SW 1271 (cell line): ENCODE measurements at places on chromosomes 1 and 21.

GRCh38 chr1:160009801-160010200, 22.0 kb downstream of the PIGM start:
- DNase-seq, result no peak

- DNase-seq, result no peak
These were observed 53.2 kb downstream of the OPTC start for GRCh38 chr1:203547147-203547546.

DNA sequence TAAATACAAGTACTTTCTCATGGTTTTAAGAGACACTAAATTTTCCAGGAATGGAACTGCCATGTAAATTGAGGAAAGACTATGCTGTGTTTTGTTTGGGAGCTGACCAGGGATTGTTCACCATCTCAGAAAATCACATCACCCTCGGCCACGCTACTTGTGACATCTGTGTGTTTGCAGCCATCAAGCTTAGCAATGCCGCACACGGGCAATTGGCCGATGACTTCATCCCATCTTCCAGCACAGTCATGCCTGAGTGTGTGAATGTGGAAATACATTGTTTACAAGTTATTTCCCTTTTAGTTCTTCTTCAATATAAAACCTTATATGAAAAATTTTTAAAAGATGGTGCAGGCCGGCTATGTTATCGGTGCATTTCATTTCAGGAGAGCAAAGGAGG, 121.6 kb downstream of the GLIS1 start:
- no peak for DNase-seq

- no peak for DNase-seq
These were observed 94.8 kb downstream of the TGFBR3 start for GRCh38 chr1:91791103-91791502.

- no peak for DNase-seq
These were observed 29.9 kb downstream of the GIPC2 start for GRCh38 chr1:78075621-78076020.

- DNase-seq, result peak; percentile 2
These were observed 78.9 kb downstream of the CLEC20A start for GRCh38 chr1:178417858-178418257.

DNA sequence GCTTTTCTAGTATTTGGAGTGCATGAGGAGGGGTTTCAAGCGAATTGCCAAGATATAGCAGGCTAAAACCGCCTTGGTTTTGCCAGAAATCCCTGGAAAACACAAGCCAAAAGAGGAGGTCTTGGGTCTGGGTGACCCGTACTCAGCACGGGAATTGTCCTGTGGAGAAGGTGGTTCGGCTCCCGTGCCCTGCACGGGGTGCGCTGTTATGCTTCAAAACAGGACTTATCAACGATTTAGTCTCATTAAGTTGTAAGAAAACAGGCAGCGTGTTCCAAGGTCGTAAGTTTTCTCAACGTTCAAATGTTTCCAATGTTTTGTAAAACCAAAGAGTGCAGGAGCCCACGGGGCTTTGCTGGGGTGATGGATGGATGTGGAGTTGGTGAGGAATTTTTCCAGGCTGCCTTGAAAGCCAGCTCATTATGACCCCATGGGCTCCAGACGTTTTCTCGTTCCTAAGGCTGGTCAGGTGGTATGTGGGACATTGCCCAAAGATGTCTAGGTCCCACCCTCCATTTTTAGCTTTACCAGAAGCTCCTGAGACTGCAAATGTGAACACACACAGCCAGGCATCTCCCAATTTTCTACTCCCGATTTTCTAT, 75.4 kb upstream of the CLDN14 start:
- no peak for DNase-seq

- no peak for DNase-seq
These were observed 57.2 kb upstream of the TTC34 start for GRCh38 chr1:2858676-2859075.

- DNase-seq, result no peak
These were observed 23.9 kb upstream of the SPATA6 start for GRCh38 chr1:48495911-48496310.

DNA sequence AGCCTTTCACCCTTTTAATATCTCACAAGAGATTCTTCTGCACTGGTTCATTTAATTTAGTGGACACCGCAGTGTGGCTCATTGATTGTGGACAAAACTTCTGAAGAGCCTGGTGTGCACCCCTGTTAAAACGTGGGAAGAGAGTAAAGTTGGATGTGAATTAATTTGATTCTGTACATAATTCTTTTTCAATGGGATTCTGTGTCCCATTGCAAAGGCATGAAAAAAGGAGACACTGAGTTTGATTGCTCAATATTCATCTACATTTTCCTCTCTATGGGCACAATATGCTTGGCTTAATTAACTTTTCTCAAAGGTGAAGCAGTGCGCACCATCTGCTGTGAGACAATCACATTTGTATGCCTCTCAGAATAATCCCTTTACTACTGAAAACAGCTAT, 95.1 kb downstream of the BARHL2 start:
- DNase-seq, result no peak

- no peak for DNase-seq
These were observed 50.6 kb downstream of the NDUFS5 start for GRCh38 chr1:39076799-39077148.

- DNase-seq, result no peak
These were observed 93.2 kb downstream of the CCDC185 start for GRCh38 chr1:223486366-223486765.

GRCh38 chr1:116253566-116254382, 119.3 kb upstream of the ATP1A1 start:
- DNase-seq, result no peak

GRCh38 chr21:42396799-42397745, 1.2 kb upstream of the TMPRSS3 start:
- DNase-seq, result no peak

DNA sequence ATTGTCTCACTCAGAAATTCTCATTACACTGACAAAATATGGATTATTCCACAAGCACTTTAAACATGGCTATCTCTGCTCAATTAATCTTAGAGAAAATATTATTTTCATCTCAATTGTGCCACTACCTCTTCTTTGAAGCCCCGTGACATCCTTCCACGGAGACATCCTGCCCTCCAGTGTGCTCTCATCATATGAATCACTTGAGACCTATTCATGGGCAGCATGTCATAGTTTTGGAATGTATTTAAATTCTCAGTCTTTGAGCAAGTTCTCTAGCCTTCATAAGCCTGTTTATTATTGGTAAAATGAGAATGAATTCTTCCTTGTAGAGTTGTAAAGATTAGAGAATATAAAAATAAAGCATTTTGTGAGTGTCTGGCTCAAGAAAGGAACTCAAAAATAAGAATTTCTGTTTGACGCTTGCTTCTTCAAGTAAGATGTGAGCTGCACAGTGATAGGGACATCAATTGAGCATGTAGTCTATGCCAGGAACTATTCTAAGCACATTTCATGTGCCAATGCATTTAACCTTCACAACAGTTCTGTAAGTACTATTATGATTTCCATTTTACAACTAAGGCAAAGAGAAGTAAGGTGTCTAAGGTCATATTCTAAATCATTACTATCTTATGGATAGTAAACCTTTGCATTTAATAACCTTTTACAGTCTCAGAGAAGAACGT, 557.4 kb upstream of the ZRANB2 start:
- DNase-seq, result no peak

DNA sequence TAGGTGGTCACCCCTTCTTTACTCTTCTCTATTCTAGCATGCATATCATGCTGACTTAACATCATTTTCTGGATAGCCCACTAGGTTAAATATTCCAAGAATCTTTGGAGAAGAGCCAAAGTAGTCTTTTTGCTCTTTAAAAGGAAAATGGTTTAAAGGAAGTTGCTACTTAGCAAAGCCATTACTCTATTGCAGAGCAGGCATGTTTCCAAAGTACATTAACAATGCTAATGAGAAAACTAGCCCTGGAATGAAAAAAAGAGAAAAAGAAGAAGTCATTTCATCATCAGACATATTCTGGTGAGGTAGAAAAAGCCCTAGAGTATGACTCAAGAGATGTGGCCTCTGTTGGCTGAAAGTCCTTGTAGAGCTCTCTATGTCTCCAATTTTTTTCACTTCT, 74.0 kb downstream of the NUF2 start:
- DNase-seq, result no peak

GRCh38 chr21:31266241-31266640, 77.8 kb downstream of the TIAM1 start:
- DNase-seq, result no peak

- no peak for DNase-seq
These were observed 379.8 kb downstream of the SIPA1L2 start for GRCh38 chr1:232249861-232250777.

- DNase-seq, result no peak
These were observed 76.5 kb downstream of the TTLL7 start for GRCh38 chr1:83922431-83922830.

GRCh38 chr1:6191968-6192367, 7.4 kb downstream of the RPL22 start:
- no peak for DNase-seq

DNA sequence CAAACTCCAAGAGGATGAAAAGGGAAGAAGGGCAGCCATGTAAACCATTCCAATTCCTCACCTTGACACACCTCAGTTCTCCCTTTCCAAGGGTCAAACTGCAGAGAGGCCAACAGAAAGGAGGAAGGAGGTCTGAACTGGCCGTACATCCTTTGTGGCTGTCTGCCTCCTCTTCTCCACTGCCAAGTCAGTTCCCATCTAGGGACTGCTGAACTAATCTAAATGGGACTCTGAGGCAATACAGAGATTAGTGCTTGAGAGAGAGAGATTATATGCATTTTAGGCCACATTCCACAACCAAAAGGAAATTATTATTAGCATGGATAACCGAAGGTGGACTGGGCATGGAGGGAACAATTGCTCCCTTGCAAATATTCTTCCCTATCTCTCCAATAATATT, 2.7 kb downstream of the ARHGEF11 start:
- DNase-seq, result no peak

DNA sequence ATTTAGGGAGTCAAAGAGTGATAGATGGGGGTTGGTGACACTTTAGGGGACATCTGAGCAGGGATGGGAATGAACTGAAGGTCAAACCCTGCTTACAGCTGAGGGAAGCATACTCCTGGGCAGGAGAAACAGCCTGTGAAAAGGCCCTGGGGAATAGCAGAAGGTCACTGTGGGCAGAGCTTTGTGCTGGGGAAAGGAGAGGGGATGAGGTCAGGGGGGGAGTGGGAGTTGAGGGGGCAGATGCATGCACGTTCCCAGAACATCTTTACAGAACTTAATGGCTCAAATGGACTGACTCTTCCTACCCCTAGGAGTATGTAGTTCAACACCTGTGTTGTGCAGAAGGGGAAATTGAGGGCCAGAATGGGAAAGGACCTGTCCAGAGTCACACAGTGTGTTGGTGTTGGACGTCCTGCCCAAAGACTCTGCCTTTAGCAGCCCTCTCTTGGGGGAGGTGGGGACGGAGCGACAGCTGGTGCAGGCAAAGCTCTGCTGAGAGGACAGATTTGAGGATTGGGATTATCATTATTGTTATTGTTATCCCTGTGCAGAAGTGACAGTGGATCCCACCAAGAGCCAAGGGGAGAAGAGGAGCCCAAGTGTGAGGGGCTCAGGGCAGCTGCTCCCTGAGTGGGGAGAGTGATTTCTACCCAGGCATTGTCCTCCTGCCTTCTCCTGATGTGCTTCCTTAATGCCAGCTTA, 116.5 kb downstream of the PTPRU start:
- DNase-seq, result no peak

DNA sequence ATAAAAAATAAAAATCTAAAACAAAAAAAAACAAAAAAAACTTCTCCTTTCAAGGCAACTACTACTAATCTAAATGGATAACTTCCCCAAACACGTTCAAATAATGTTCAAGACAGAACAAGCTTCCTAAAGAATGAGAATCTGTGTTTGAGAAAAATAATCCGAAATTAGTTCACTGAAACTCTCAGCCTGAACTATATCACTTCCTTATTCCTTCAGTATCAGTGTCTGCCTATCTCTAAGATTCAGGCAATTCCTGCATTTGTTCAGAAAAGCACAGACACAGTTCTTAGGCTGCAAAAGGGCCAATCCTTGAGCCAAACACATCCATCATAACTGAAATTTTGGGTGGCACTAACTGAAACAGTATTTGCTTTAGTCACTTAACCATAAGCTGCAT, 22.4 kb downstream of the DSTYK start:
- no peak for DNase-seq

DNA sequence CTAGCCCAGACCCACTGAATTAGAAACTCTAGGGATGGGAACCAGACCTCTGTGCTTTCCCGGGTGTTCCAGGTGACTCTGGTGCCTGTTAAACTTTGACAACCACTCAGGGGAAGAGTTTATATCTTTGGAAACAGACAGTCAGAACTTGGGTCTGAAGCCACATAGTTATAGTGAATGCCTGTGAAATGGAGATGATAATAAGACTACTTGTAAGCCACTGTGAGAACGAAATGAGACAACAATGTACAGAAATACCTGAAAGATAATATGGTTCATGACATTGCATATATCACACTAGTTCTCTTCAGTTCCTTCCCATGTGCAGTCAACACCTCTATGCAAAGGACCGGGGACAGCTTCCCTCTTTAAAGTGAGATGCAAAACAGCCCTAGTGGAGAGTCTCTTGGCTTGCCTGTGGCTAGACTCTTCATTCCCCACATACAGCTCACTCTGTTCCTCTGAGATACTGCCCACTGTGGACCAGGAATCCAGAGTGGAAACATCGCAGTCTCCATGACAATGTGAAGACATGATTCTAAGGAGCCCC, 287.5 kb downstream of the ASTN1 start:
- no peak for DNase-seq

GRCh38 chr21:35226328-35226727, 177.2 kb upstream of the RUNX1 start:
- DNase-seq, result no peak

DNA sequence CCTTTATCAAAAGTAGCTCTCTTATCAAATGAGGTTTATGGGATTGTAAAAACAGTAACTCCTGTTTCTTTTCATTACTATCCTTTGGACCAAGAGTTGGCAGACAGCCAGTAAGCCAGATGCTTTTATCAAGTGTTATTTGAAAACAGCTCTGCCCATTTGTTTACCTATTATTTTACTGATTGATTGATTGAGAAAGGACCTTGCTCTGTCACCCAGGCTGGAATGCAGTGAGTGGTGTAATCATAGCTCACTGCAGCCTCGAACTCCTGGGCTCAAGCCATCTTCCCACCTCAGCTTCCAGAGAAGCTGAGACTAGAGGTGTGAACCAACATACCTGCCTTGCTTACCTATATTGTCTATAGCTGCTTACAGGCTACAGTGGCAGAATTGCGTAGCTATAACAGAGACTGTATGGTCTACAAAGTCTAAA, 3.6 kb downstream of the PRKAB2 start:
- no peak for DNase-seq

- no peak for DNase-seq
These were observed 14.0 kb downstream of the TGFBR3 start for GRCh38 chr1:91872000-91872399.

GRCh38 chr1:238985312-238985711, 401.1 kb upstream of the CHRM3 start:
- DNase-seq, result no peak

- no peak for DNase-seq
These were observed 57.0 kb downstream of the SCCPDH start for GRCh38 chr1:246781212-246781611.

GRCh38 chr21:41236352-41236973, 68.5 kb downstream of the BACE2 start:
- no peak for DNase-seq

GRCh38 chr1:159228554-159228953, 23.9 kb downstream of the ACKR1 start:
- DNase-seq, result no peak
